ENCODE measurements at places on chromosomes 12 and 14.

- DNase-seq, result no peak
These were observed 216.7 kb downstream of the TMEM132C start for GRCh38 chr12:128483526-128484255.

- DNase-seq, result no peak
These were observed 74.9 kb upstream of the ATP2B1 start for GRCh38 chr12:89783359-89784060.

DNA sequence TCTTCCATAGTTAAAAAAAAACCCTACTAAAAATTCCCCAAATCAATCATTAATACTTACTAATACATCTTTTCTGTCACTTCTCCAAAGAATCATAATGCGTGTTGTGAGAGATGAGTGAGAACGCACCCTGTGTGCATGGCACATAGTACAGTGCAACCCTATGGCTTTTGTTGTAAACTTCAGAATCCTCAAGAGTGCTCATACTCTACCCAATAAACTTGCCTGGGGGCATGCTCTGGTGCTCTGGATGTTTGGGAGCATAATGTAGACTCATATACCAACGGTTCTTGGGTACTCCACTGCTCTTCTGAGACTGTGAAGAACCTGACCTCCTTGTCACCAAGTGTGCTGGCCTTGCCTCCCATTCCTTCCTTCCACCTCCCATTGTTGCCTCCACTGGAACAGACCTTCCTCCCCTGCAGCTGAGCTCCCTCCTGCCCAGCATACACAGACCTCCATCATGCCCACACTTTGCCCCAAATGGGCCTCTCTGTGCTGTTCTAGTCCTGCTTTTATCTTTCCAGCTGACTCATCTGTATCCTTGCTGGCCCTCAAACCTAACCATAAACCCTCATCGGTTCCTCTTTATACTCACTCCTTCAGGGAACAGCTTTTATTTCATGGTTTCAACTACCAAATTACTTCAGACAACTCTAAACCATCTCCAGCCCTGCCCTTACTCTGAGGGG lies 8.9 kb downstream of the DCP1B start:
- DNase-seq, result no peak

DNA sequence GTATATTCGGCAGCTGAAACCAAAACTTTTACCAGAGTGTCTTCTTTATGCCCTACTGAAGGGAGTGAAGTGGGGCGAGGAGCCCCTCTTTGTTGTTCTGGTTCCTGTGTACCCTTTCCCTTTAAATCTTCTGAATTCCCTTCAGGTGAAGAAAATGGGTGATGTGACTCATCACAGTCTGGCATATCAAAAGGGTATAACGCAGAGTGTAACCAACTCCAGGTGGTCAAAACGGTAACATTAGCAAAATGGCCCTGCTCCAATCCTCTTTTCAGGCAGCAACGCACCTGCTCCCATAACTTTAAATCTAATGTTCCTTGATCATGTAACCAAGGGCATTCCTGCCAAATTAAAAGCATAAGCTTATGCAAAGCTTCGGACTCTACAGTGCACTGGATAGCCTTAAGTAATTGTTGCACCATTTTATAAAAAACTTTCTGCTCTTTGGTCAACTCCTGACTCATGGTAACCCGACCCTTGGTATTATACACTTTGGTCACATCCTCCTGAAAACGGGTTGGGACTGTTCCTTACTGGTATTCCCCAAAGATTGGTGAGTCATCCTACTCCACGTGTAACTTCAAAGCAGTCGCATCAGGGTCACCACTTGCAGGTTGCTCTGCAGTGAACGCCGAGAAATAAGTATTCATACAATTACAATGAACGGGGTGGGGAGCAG lies 83.1 kb downstream of the KCNMB4 start:
- DNase-seq, result no peak

DNA sequence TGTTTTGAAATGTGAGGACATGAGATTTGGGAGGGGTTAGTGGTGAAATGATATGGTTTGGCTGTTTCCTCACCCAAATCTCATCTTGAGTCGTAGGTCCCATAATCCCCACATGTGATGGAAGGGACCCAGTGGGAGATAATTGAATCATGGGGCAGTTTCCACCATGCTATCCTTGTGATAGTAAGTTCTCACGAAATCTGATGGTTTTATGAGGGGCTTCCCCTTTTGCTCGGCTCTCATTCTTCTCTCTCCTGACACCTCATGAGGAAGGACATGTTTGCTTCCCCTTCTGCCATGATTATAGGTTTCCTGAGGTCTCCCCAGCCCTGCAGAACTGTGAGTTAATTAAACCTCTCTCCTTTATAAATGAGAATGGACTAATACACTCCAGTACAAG lies 18.0 kb downstream of the GALNT6 start:
- DNase-seq, result no peak

- DNase-seq, result no peak
These were observed 1.9 kb downstream of the BCL7A start for GRCh38 chr12:122023339-122024131.

- DNase-seq, result no peak
These were observed 130.3 kb downstream of the NDUFA12 start for GRCh38 chr12:94872971-94873733.

GRCh38 chr14:41608681-41609390 lies 2.2 kb downstream of the LRFN5 start:
- no peak for DNase-seq

DNA sequence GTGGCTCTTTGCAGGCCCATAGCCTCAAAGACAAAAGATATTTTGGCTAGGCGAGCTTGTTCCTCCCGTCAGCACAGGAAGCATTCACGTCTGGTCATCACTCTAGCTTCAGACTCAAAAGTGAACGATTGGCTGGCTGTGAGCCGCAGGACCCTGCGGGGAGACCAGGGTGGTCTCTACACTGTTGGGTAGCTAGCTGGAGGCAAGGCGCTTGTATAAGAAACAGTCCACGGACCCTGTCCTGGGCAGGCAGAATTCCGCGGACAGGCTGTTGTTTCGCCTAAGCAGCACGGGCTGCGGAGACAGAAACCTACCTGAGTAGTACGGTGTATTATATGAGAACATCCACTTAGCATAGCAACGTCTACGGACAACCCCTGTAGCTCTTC lies 29.6 kb downstream of the WBP11 start:
- DNase-seq, result no peak

Measured in esophagus squamous epithelium (tissue), 5 donors.